Activated CD8-positive, alpha-beta T cell treated with anti-CD3 and anti-CD28 coated beads for 36 hours (primary cell): ENCODE measurements at places on chromosomes 3 and 15. TPM values are rescaled to one million over a fixed set of nuclear protein-coding genes. Genes with fewer than 3 reads are reported as not detected.

Gene GHRL
- 0.22 TPM for total RNA-seq

Gene OR5K2
- total RNA-seq, result not detected

DNA sequence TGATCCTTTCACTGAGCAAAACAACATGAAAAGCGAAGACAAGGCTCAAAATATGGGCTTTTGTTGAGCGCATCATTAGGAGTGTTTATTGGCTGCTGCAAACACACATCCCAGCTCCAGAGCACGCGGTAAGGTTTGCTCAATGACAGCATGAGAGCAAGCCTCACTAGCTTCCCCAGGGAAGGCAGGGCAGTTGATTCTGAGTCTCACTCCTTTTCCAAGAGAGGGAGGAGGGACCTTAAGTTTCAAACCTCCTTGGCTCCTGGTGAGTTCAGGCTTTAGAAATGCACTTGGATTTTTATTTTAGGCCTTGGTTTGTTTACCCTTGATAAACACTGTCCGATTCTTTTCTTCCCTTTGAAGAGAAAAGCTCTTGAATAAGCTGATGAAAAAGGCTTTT is 69.1 kb upstream of the CACNA2D3 start:
- no peak for DNase-seq

GRCh38 chr3:2889736-2890135 is 220.4 kb downstream of the IL5RA start:
- no peak for DNase-seq
